Activated naive CD8-positive, alpha-beta T cell treated with anti-CD3 and anti-CD28 coated beads, Interleukin-2, amount 50 U/mL, for 16 hours (primary cell): ENCODE measurements at places on chromosomes 12 and 14.

DNA sequence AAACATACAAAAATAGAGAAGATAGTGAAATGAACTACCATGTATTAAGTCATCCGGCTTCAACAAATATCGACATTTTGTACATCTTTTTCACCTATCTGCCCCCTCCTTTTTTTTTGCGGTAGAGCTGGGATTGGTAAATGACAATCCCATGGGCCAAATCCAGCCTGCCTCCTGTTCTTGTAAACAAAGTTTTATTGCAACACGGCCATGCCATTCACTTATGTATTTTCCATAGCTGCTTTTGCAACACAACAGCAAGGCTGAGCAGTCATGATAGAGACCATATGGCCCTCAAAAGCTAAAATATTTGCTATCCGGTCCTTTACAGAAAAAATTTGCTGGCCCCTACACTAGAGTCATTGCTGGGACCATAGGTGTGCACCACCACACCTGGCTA, 58.1 kb upstream of the PLEKHG3 start:
- DNase-seq, result no peak

- no peak for DNase-seq
These were observed 213.6 kb downstream of the C12orf42 start for GRCh38 chr12:103282124-103282523.

- DNase-seq, result no peak
These were observed 397.9 kb upstream of the ATP2B1 start for GRCh38 chr12:90106568-90106967.

GRCh38 chr12:43132291-43132690, 419.7 kb downstream of the ADAMTS20 start:
- DNase-seq, result no peak

DNA sequence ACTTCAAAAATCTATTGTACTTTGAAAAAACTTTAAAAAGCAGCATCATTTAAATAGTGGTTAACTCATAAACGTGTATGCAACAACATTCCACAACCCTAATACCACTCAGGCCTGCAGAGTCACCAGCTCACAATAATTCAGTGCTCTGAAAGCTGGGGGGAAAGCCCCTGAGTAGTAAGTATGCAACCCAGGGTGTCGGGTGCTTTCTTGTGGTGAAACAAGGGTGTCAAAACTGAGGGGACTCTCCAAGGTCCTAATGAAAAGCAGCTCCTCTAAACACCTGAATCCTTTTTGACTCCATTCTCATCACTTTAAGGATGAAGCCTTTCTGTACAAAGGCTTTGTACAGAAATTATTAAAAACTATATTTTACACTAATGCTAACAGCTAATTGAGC, 33.7 kb downstream of the FGFR1OP2 start:
- peak; percentile 33 for DNase-seq

GRCh38 chr14:81219759-81220579, 790 bp downstream of the GTF2A1 start:
- no peak for DNase-seq

- no peak for DNase-seq
These were observed 2.4 kb upstream of the CISTR start for GRCh38 chr12:53754188-53754585.

GRCh38 chr12:27331291-27331926, 1.2 kb upstream of the BMAL2 start:
- DNase-seq, result no peak

DNA sequence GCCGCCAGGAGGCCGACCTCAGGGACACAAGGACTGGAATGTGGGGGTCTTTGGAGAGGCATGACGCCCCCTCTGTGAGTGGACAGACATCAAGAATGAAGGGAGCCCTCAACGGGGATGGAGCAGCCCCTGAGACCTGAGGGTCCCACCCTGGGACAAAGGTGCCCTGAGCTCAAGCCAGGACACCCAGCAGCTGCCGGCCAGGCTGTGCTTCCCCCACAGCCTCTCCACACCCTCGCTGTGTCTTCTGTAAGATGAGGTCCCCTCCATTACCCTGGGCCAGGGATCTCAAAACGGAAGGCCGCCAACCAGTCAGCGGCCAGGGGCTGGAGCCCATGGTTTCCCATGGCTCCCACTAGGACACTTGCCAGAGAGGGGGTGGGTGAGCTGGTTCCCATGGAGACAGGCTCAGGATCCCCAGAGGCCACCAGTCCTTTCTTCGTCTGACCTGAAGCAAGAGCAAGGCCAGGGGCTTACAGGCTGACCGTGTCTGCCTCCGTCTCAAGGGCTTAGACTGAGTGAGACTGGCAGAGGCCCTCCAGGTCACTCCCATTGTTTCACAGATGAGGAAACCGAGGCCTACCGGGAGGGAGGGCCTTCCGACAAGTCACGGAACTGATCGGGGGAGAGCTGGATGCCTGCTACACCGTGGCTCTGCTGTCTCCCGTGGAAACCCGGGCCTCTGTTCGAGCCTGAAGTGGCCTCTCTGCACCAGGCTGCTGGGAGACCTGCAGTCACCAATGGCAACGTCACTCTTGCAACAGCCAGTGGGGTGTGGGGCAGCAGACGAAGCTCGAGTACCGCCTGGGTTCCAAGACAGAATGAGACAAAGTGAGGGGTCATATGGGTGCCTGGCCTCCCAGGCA, 91.7 kb upstream of the DIO3 start:
- DNase-seq, result no peak

GRCh38 chr12:118299791-118300460, 72.8 kb downstream of the TAOK3 start:
- DNase-seq, result no peak

- DNase-seq, result no peak
These were observed 16.7 kb downstream of the DNM1L start for GRCh38 chr12:32695787-32696186.

DNA sequence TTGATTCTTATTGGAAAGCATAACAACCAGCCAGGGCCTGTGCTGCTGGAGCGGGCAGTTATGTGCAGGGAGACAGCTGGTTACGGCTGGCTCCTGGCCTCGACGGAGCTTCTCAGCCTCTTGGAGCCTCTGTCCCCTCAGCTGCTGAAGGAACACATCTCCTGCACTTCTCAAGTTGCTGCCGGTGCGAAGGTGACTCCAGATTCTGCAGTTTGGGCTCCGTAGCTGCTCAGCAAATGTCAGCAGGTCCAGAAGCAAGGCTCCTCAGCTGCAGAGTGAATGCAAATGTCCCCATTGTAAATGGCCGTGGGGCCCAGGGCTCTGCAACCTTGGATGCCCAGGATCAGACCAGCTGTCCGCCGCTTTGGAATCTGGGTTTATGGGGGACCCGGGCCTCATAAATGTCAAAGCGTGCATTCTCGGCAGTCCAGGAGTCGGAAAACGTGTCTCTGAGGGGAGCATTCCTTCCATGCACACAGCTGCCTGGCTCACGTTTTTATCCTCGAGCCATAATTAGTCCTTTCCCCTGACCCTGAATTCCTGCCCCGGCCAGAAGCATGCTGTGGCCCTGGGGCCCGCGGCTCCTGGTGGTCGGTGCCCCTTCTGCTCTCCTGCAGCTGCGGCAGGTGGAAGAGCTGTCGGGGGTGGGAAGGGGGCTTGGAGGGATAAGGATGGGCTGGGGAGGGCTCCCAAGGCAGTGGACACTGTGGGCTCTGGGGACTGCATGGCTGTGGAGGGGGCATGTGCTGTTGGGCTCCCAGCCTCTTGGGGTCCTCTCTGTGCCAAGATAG, 106.0 kb downstream of the KIF26A start:
- no peak for DNase-seq

- DNase-seq, result no peak
These were observed 492.5 kb downstream of the FUT8 start for GRCh38 chr14:65904988-65905387.

GRCh38 chr12:122072031-122072970, 6.3 kb upstream of the MLXIP start:
- DNase-seq, result no peak

DNA sequence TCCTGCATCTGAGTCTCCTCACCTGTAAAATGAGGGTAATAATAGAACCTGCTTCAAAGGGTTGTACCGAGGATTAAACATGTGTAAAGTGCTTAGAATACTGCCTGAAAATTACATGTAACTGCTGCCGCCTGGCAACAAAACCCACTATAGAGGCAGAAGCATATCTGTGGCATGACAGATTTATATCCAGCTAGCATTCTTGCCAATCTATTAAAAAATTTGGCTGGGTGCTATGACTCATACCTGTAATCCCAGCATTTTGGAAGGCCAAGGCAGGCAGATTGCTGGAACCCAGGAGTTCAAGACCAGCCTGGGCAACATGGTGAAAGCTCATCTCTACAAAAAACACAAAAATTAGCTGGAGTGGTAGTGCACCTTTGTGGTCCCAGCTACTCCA, 16.4 kb upstream of the KSR2 start:
- no peak for DNase-seq

DNA sequence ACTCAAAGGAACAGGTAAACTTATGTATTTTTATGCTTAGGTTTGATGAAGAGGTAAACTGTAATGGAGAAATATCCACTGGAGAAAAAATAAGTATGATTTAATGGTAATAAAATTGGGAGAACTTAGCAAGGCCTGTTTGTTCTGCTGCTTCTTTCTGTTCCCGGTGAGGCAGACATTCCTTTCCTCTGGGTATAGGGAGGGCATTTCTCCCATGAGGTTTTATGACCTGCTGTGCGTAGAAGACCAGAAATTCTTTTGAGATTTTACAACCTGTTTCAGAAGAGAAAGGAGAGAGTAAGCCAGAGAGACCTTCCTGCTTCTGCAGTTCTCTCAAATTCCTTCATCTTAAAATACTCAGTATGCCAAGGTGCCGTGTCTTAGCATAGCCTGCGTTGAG, 139.4 kb upstream of the RMST start:
- no peak for DNase-seq

DNA sequence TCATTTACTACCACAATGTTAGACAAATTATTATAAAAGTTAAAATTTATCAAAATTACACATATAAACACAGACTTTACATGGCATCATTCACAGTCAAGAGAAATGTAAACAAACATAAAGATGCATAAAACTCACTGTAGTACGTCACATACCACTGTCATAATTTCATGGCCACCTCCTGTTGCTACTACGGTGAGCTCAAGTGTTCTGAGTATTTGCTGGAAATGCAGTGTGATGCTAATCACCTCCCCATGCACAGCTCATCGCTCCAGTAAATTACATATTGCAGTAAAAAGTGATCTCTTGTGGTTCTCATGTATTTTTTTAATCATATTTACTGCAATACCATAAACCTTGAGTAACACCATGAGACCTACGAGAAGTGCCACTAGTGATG, 247.7 kb upstream of the SFSWAP start:
- no peak for DNase-seq

DNA sequence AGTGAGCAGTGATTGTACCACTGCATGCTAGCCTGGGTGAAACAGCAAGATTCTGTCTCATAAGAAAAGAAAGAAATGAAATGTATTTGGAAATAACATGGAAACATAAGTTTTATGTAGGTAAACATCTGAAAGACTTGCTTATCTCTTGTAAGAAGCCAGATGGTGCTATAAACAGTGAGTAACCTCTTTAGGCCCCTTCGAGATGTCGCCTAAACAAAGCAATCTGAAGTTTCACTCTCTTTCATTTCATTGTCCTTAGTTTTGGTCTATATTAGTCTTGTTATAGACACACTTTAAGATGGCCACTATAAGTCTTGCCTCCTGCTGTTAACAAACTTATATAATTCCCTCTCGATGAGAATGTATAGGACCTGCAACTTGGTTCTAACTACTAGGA, 472.6 kb upstream of the ATP2B1 start:
- DNase-seq, result no peak

DNA sequence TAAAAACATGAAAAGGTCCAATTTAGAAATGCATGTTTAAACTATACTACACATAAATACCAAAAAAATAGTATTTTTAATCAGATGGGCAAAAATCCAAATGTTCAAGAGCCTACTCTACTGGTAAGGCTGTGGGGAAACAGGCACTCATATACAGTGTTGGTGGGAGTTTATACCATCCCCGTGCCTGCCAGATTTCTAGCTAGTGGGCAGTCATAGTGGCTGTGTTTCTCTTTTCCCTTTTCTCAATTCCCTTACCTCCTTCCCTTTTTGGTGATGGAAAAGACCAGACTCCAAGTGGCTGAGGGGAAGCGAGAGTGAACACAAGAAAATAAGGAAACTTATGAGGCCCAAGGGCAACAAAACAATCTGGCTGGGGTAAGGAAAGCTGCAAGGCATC, 14.7 kb downstream of the ZNF641 start:
- no peak for DNase-seq

DNA sequence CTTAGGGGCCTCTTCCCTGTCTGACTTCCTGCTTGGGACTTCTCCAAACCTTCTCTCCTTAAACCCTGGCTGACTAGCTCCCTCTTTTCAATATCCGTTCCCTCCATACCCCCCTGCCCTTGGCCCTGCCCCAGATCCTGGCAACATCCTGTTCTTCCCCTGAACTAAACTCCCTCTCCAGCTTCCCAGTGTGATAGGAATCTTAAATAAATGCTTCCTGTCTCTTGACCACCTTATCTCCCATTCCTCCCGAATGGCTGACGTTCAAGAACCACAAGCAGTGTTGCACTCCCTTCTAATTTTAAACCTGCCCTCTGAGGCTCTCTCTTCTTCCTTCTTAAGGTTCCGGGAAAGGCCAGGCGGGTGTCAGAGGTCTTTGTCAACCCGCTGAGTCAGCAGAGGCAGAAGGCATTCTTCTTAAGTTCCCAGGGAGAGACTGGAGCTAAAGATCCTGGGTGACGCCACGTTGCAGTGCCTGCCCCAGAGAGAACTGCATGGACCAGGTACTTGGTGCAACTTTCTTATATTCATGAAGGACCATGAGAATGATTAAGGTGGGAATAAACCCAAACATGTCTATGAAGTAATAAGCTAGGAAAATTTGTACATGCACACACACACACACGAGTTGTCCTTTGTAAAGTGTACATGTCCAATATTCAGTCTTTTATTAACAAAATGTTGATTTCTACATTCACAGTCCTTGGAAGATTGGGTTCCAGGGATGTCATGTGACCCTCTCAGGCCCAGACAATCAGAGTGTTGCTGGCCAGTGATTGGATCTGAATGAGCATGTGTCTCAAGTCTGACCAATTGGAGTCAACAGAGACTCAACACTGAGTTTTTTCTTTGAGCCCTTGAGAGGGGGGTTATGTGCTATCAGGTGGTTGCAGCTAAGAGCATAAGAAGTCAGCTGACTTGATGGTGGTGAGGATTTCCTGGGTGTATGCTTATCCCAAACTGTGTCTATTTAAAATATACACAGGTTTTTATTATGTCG, 420.2 kb upstream of the TBX3 start:
- no peak for DNase-seq

GRCh38 chr12:41980390-41980789, 164.3 kb downstream of the GXYLT1 start:
- DNase-seq, result no peak

- no peak for DNase-seq
These were observed 48.6 kb upstream of the ZDHHC17 start for GRCh38 chr12:76715332-76715731.

DNA sequence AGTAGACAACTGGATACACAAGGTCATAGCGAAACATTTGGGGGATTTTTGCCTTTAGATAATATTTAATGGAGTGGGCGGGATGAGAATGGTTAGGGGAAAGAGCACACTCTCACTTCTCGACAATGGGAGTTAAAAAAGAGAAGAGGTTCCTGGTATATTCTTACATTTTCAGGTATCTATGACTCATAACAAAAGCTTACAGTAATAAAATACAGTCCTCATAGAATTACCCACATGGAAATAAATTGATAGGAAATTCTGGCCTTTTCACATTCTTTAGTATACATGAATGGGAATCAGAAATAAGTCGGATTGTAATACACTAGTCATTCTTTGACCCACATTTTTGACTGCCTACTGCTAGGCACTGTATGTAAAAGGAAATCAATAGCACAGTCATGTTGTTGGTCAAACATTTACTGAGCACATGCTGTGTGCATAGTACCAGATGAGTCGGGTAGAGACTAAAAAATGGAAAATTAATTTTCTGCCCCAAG, 8.2 kb upstream of the CRADD start:
- no peak for DNase-seq
